Progenitor cell of endocrine pancreas (in vitro differentiated cells): ENCODE measurements at places on chromosomes 1 and 21. TPM values are rescaled to one million over a fixed set of nuclear protein-coding genes. Genes with fewer than 3 reads are reported as not detected.

TEX38 gene
- total RNA-seq, result 0.31 and 0.38 TPM in 2 replicates

B3GALT6 gene
- total RNA-seq, result 31.7 and 31.9 TPM in 2 replicates

RXFP4 gene
- not detected in 2 replicates for total RNA-seq

ATP1A2 gene
- 0.11 TPM in 1 of 2 replicates, not detected in the other for total RNA-seq

DNA sequence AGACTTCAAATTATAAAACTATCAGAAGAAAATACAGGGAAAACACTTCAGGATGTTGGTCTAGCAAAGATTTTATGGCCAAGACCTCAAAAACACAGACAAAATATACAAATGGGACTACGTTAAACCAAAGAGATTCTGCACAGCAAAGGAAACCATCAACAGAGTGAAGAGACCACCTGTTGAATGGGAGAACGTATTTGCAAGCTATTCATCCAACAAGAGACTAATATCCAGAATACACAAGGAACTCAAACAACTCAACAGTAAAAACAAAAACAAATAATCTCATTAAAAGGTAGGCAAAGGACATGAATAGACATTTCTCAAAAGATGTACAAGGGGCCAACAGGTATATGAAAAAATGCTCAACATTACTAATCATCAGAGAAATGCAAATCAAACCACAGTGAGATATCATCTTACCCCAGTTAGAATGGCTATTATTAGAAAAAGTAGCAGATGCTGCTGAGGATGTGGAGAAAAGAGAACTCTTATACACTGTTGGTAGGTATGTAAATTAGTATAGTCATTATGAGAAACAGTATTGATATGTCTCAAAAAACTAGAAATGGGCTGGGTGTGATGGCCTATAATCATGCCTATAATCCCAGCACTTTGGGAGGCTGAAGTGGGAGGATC is 112.6 kb downstream of the LRIG2 start:
- H3K27me3 ChIP-seq, result no peaks in the 10 kb centered on the region
- no peaks in the 10 kb centered on the region for H3K36me3 ChIP-seq
- no peaks in the 10 kb centered on the region for H3K4me1 ChIP-seq
- H3K4me3 ChIP-seq, result no peak overlapping the region

- H3K36me3 ChIP-seq, result peaks cover 1% of the 10 kb centered on the region
- no peak overlapping the region for H3K4me3 ChIP-seq
- peaks cover 8% of the 10 kb centered on the region for H3K4me1 ChIP-seq
- no peaks in the 10 kb centered on the region for H3K27me3 ChIP-seq
- no peak for DNase-seq
Observed at GRCh38 chr21:46150073-46150472, 5.3 kb downstream of the FTCD start.

GRCh38 chr1:151593730-151594129 is 18.1 kb upstream of the SNX27 start:
- peaks cover 13% of the 10 kb centered on the region for H3K27me3 ChIP-seq
- peaks cover 20% of the 10 kb centered on the region for H3K4me1 ChIP-seq
- peaks cover 5% of the 10 kb centered on the region for H3K36me3 ChIP-seq
- peak overlapping the region; percentile 58 for H3K4me3 ChIP-seq

DNA sequence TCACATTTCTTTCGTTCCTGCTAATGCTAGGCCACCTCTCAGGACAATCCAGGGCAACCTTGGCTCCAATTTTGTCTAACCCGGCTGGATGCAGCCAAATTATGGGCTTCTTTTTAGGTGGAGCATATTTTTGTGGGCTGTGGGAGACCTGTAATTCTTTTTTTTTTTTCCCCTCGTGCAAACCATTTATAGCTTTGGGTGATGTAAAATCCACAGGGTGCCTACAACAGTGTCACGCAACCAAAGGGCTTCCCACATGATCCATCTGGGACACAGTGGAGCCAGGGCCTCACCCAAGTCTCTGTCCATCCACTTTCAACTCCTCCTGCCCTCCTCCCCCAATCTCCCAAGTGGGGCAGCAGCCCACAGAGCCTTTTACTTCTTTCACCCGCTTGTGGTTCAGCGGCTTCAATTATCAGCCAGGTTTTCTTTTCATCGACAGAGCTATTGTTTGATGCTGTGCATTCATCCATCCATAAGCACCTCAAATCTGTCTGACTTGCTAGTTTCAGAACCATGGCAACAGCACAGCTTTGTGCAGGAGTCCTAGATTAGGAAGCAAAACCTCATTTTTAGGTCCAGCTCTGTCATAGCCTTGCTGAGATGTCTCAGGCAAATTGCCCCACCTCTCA is 10.0 kb upstream of the OVAAL start:
- no peaks in the 10 kb centered on the region for H3K27me3 ChIP-seq
- no peak overlapping the region for H3K27ac ChIP-seq
- H3K4me3 ChIP-seq, result no peak overlapping the region
- no peak for DNase-seq

- no peaks in the 10 kb centered on the region for H3K4me1 ChIP-seq
- peaks cover 89% of the 10 kb centered on the region for H3K27me3 ChIP-seq
- peak overlapping the region; percentile 15 for H3K27ac ChIP-seq
Observed at GRCh38 chr1:50976111-50976889, 6.3 kb downstream of the CDKN2C start.

GRCh38 chr1:212133319-212133718 is 97.8 kb downstream of the DTL start:
- H3K4me1 ChIP-seq, result no peaks in the 10 kb centered on the region
- peaks cover 8% of the 10 kb centered on the region for H3K36me3 ChIP-seq
- no peaks in the 10 kb centered on the region for H3K27me3 ChIP-seq
- no peak overlapping the region for H3K4me3 ChIP-seq
- H3K27ac ChIP-seq, result no peak overlapping the region

DNA sequence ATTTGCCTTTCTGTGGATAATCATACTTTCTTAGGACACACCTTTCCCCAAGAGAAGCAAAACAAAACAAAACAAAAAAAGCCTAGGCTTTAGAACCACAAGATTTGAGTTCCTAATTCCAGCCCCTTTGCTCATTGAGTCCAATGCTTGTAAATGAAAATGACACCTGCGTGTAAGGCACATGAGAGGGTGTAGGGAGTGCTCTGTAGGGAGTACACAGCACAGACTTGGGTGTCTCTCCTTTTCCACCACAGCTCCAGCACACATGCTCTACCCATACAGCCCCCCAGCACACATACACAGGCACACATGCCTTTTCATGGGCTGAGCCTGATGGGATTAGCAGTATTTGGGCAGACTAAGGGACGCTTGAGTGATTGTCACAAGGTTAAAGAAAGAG is 9.2 kb upstream of the NGF start:
- H3K36me3 ChIP-seq, result no peaks in the 10 kb centered on the region
- peaks cover 1% of the 10 kb centered on the region for H3K4me1 ChIP-seq
- H3K4me3 ChIP-seq, result no peak overlapping the region
- DNase-seq, result no peak

- no peak for DNase-seq
- no peaks in the 10 kb centered on the region for H3K36me3 ChIP-seq
- no peak overlapping the region for H3K27ac ChIP-seq
- no peak overlapping the region for H3K4me3 ChIP-seq
Observed at GRCh38 chr21:24372506-24372905, 1234.8 kb downstream of the MRPL39 start.

DNA sequence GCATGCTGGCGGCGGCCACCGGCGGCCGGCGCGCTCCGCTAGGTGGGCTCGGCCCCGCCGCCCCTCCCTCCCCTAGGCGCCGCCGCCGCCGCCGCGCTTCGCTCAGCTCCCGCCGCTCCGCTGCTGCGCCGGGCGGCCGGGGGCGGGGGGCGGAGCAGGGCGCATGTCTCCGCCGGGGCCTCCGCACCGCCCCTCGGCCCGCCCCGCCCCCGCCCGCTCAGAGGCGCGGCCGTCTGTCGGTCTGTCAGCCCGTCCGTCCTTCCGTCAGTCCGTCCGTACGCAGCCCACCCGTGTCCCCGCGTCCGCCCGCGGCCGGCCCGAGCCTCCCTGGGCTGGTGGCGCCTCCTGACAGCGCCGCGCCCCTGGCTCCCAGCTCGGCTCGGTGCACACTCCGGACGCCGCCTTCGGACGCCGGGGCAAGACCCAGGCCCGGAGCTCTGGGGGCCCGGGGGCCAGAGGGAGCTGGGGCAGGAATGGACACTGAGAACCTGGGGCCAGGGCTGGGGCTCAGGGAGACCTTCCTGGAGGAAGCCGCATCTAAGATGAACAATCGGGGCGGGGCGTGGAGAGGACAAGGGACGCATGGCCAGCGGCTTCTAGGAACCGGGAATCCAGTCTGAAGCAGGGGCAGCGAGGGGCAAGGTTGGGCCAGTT is at the start of gene GPR153:
Gene GPR153 (minus strand): TSS at position 138 of the 654 bp plus-strand sequence. CDS start 6,193 bp downstream, outside the sequence.
- peaks cover 40% of the 10 kb centered on the region for H3K27me3 ChIP-seq
- peaks cover 2% of the 10 kb centered on the region for H3K36me3 ChIP-seq
- DNase-seq, result no peak
- peaks cover 1% of the 10 kb centered on the region for H3K4me1 ChIP-seq
- H3K27ac ChIP-seq, result no peak within 1 kb of the TSS

GRCh38 chr1:150552128-150552910 is 3.1 kb downstream of the ADAMTSL4 start:
- peaks cover 17% of the 10 kb centered on the region for H3K27me3 ChIP-seq
- H3K27ac ChIP-seq, result no peak overlapping the region

- no peaks in the 10 kb centered on the region for H3K4me1 ChIP-seq
- peaks cover 73% of the 10 kb centered on the region for H3K27me3 ChIP-seq
- H3K4me3 ChIP-seq, result no peak overlapping the region
- no peaks in the 10 kb centered on the region for H3K36me3 ChIP-seq
Observed at GRCh38 chr1:110672001-110672752, 2.6 kb downstream of the KCNA3 start.

GRCh38 chr1:207423560-207424292 is 30.4 kb upstream of the CR2 start:
- peaks cover 20% of the 10 kb centered on the region for H3K27me3 ChIP-seq
- no peak overlapping the region for H3K27ac ChIP-seq
- H3K36me3 ChIP-seq, result no peaks in the 10 kb centered on the region

DNA sequence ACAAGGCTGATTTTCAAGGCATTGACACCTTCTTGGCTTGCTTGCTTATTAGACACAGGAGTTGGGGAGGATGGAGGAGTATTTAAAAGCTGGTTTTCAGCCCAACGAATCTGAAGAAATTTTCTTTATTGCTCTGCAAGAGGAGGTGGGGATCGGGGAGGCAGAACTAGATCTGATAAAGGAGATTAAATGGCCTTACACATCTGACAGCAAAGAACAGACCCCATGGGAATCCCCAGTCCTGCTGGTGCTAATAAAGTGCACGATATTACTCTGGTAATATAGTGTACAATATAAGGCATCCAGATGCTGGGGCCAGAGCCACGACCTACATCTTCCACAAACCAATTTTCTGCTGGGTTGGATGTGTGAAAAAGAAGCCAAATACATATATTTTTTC is 323.0 kb downstream of the OMA1 start:
- peaks cover 8% of the 10 kb centered on the region for H3K27me3 ChIP-seq
- H3K4me1 ChIP-seq, result no peaks in the 10 kb centered on the region
- H3K36me3 ChIP-seq, result no peaks in the 10 kb centered on the region
- H3K27ac ChIP-seq, result no peak overlapping the region
- no peak for DNase-seq

- H3K27ac ChIP-seq, result no peak overlapping the region
- H3K36me3 ChIP-seq, result peaks cover 10% of the 10 kb centered on the region
- no peak for DNase-seq
- no peaks in the 10 kb centered on the region for H3K4me1 ChIP-seq
- peaks cover 8% of the 10 kb centered on the region for H3K27me3 ChIP-seq
Observed at GRCh38 chr1:45254490-45254889, 48.1 kb upstream of the ZSWIM5 start.

DNA sequence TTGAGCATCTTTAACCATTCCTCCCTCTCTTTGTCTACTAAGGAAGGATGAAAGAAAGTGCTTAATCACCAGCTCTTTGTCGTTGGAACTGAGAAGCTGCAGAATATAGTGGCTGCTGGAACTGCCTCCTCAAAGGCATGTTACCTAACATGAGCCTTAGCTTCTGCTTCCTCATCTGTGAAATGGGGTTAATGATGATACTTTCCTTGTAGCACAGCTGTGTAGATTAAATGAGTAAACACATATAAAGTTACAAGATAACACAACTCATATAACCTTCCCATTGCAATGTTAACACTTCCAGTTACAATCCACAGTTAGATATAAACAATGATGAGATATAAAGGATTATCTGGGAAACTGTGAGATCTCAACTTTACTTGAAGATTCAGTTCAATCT is 48.4 kb upstream of the ZNF326 start:
- no peaks in the 10 kb centered on the region for H3K27me3 ChIP-seq
- DNase-seq, result no peak
- H3K4me1 ChIP-seq, result peaks cover 28% of the 10 kb centered on the region
- H3K4me3 ChIP-seq, result no peak overlapping the region
- peaks cover 1% of the 10 kb centered on the region for H3K36me3 ChIP-seq

GRCh38 chr1:171032822-171033702 is 57.6 kb upstream of the FMO3 start:
- H3K36me3 ChIP-seq, result no peaks in the 10 kb centered on the region
- peaks cover 5% of the 10 kb centered on the region for H3K27me3 ChIP-seq
- DNase-seq, result no peak
